Umbilical cord (tissue), 2 donors: ENCODE measurements at places on chromosomes 7 and 10.
A peak's percentile ranks its signal among the peaks of the same experiment; 100 is the strongest.

DNA sequence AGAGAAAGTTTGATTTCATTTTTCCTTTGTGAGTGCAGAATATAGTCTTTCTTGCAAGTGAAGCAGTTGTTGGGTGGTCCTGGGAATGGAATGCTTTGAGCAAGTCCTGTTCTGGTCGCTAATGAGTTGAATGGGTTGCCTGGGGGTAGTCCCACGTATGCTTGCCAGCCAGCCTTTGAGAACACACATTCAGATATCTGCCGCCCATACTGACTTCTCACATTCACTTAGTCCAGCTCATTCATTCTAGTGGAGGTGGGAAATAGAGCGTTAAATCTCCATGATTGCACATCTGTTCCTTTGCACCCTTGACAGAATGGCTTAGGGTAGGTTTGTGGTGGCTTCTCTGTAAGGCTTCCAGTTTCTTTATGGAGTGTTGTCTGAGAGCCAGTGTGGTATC is 256.6 kb downstream of the SORCS3 start:
- no peak for DNase-seq

DNA sequence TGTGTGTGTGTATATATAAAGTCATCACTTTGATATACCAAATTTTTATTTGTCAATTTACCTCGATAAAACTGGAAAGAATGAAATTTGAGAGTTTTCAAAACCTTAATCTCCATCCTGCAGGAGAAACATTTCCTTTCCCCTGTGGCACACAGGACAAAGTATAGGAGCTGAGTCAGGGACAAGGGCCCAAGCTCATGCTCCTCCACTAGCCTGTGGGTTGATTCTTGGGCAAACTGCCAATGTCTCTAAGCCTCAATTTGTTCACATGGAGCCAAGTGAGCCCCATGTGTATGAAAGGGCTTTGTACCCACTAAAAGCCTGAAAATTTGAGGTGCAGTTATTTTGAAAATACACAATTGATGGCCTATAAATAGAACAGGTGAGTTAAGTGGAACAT is 60.3 kb upstream of the IL6 start:
- DNase-seq, result no peak

GRCh38 chr10:77812741-77813140 is 113.8 kb downstream of the DLG5 start:
- no peak for DNase-seq

GRCh38 chr7:150570556-150571465 is 3.6 kb downstream of the GIMAP4 start:
- DNase-seq, result no peak

DNA sequence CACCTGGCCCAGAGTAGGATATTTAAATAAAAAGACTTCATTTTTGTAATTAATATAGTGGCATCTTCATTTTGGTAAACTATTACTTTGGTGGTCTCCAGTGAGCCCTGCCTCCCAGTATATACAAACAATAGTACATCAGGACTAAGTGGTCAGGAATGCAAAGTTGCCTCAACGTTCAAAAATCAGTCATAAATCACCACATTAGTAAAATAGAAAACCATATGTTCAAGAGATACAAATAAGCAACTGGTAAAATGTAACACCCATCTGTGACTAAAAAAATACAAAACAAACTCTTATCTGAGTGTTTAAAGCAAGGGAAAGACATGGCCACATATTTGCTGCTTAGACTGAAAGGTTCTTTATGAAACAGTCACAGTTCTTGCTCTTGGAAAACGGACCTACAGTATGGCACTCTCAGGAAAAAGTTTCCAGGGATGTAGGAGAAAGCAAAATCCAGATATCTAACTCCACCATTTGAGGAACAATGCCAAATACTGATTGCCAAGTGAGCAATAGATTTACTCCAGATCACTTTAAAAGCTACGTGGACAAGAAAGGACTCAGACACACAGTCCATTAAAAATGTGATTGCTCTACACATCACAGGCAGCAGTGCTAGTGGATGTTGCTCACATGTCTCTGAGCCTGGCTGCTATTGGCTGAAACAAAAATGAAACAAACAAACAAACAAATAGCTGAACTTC is 15.1 kb upstream of the RHOBTB1 start:
- DNase-seq, result peak; percentile 82

- DNase-seq, result no peak
Measured at GRCh38 chr10:82254237-82254636, 379.2 kb downstream of the NRG3 start.

DNA sequence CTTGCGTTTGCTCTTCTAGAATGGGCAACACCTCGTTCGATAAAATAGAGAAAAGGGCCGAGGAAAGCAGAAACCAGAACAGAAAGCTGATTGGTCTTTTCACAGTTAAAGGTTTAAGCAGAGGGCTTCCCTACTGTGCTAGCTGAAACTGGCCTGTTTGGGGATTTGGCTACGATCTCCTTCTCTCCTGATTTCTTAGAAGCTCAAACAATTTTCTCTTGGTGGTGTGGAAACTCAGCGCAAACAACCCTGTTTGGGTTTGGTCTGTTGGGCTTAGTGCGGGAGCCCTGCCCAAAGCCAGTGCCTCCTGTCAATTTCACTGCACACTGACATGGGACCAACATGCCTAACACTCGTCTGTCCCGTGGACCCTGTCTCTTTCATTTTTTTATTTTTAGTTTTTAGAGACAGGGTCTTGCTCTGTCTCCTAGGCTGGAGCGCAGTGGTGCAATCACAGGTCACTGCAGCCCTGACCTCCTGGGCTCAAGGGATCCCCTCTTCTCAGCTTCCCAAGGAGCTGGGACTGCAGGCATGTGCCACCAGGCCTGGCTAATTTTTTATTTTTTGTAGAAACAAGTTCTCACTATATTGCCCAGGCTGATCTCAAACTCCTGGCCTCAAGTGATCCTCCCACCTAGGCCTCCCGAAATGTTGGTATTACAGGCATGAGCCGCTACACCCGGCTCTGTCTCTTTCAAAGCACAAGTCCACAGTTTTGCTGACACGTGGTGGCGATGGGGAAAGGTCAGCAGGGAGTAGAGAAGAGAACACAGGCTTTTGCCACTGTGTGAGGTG is 16.5 kb upstream of the BNIP3 start:
- no peak for DNase-seq

DNA sequence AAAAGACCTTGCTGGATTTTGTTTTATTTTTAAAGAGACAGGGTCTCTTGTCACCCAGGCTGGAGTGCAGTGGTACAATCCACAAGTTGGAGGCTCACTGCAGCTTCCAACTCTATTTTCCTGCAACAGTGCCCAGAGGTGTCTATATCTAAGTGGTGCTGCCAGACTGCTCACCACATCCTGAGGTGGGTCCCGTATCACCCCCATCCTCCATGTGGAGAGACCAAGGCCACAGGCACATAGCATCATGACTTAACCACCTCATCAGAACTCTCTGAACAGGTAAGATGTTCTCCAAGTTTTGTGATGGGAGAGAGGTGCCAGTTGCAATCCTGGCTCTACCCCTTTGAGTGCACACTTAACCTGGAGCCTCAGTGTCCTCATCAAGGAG is 98.2 kb downstream of the RNF216 start:
- no peak for DNase-seq

- DNase-seq, result no peak
Measured at GRCh38 chr10:50152792-50153272, 85.1 kb downstream of the WASHC2A start.

DNA sequence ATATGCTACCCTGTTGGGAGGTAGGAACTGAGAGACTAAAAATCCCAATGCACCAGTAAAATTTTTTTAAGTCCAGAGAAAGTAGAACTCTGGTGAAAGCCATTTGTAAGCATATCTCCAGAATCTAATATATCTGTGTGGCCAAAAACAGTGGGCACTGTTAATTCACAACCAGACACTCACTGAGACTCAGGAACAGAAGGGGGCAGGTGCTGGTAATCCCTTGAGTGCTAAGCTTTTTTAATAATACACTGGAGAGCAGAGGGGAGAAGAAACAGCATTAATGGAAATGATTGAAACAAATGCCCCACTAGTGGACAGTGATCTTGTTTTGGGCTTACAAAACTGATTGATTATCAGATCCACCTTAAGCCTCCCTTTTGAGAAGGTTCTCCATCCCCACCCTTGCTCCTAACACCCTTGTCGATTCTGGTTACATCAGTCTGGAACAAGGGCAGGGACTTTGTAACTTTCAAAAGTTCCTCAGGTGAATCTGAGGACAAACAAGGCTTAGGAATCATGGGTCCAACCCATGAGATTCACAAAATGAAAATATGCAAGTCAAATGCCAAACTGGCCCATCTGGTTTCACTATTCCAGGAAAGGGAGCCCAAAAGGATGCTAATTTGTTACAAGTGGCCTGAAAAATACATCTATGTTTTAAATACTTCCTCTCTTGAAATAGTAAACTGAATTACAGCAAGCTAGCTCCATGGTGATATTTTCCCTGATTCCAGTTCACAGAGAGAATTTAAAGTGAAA is 29.7 kb downstream of the PLXNA4 start:
- no peak for DNase-seq

DNA sequence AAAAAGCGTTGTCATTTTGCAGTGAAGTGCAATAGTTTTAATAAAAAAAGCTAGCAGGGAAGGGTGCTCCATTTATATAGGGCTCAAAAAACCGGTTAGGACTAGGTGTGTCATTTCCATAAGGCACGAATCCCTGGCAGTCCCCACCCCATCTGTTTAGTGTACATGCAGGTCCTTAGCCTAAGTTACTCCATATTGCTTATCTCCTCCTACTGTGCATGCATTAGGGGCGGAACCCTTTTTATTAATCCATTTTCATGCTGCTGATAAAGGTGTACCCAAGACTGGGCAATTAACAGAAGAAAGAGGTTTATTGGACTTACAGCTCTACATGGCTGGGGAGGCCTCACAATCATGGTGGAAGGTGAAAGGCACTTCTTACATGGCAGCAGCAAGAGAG is 301.4 kb downstream of the ABCA13 start:
- DNase-seq, result no peak

- DNase-seq, result no peak
Measured at GRCh38 chr10:113480851-113481502, 71.9 kb upstream of the HABP2 start.

- DNase-seq, result no peak
Measured at GRCh38 chr10:64303566-64303965, 782.4 kb downstream of the REEP3 start.

DNA sequence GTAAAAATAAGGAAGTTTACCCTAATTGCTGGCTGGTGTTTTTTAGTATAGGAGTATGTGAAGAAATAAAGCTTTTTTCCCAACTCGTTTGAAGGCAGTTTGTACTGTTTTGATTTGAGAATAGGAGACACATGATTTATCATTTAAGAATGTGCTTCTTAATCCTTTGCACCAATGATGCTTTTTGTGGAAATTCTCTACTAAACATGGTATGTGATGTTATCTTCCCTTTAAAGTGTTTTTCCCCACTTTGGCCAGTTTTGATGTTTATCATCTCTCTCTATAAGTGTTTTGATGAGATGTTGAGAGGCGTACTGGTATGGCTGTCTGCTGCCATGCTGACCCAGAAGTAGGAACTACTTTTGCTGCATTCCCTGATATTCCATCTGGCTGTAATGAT is 85.1 kb downstream of the SUGCT start:
- DNase-seq, result peak; percentile 59

DNA sequence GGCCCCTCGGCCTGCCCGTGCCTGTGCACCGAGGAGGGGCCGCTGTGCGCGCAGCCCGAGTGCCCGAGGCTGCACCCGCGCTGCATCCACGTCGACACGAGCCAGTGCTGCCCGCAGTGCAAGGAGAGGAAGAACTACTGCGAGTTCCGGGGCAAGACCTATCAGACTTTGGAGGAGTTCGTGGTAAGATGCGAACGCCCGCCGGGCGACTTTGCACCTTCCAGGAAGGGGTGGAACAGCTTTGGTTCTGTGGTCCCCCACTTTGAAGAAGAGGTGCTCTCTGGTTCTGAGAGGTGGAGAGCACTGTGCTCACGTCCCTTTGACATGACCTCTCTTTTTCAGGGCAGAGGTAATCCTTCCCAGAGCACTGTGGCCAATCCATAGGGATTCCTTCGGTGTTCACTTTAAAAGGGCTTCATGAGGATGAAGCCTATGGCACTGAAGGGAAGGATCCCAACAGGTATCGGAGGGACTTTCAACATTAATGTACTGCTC is 2.6 kb downstream of the VWC2 start:
- DNase-seq, result no peak

GRCh38 chr10:125226005-125226404 is 65.6 kb upstream of the CTBP2 start:
- no peak for DNase-seq

- DNase-seq, result peak; percentile 65
Measured at GRCh38 chr7:108613147-108613948, 43.7 kb downstream of the DNAJB9 start.

DNA sequence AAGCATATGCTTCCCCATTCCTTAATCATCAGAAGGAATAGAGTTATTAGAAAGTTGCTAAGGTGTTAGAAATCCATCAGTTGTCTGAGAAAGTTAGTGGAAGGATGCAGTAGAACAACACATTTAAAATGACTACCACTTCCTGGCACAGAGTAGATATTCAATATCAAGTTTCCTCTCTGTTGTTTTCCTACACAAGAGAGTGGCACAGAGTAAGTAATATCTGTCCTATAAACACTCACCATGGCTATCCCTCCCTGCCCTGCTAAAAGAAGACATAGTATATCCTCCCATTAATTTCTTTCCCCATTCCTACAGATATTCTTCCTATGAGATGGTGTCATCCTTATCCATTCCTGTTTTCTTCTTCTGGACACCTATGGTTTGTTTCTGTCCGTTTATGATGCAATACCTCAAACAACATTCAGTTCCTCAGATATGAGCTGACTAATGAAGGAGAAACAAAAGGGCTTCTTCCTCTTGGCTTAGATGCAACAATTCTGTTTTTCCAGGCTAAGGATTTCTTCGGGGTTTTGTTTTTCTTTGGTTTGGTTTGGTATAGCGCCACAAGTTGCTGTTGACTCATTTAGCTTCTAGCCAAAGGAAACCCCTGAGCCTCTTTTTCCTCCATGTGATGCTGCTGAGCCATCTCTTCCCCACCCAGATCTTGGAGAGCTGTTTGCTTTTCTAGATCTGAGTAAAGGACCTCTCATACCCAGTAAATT is 32.9 kb upstream of the BPGM start:
- peak; percentile 39 for DNase-seq

DNA sequence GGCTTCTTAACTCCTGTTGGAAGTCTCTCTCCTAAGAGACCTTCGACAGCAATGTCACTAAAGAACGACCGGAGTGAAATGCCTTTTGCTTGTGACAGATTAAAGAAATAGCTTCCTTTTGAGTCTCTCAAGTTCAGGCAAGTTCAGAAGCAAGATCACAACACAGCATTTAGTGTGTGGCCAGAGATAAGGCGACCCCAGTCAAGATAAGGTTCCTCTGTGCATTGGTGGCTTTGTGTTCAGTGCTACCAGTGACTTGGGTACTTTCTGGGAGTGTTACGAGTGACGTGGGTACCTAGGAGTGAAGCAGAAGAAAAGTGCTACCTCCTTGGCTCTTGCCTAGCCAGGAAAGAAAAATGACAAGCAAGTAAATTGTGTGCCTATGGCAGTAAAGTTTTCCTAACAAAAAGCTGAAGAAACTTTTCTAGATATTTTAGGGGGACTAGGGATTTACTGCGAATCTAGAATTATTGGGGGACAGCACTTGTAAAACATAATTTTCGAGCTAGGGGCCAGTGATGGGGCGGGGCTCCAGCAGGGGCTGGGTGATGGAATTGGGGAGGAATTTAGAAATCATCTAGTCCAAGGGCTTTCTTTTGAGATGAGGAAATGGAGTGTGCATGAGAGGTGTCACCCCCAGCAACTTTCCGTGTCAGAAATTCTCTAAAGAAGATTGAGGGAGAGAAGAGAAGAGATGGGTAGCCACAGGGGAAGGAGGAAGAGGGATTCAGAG is 191.9 kb upstream of the LYZL2 start:
- peak; percentile 57 for DNase-seq
